ENCODE measurements at places on chromosomes 13 and 19.

- no peak for DNase-seq
Observed at GRCh38 chr13:26548205-26548765, 9.2 kb upstream of the WASF3 start.

- DNase-seq: no peak
Observed at GRCh38 chr13:49454388-49455006, 10.4 kb downstream of the SETDB2 start.

- no peak for DNase-seq
Observed at GRCh38 chr19:38898788-38899446, 501 bp downstream of the SIRT2 start.

DNA sequence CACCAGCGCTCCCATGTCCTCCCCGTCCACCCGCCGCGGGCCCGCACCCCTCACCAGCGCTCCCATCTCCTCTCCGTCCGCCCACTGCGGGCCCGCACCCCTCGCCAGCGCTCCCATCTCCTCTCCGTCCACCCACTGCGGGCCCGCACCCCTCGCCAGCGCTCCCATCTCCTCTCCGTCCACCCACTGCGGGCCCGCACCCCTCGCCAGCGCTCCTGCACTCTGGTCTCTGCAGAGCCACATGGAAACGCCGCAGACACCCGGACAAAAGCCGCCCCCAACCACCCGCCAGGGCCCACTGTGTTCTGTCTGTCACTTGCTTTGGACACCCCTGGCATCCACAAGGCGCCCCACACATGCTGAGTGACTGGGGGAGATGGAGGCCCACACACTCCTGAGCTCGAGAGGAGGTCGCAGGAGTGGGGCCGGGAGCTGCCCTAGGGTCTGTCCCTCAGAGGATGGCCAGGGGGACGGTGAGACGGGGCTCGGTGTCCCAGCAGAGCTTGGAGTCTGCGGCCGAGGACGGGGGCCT lies 7.4 kb downstream of the CFD start:
- no peak for DNase-seq

DNA sequence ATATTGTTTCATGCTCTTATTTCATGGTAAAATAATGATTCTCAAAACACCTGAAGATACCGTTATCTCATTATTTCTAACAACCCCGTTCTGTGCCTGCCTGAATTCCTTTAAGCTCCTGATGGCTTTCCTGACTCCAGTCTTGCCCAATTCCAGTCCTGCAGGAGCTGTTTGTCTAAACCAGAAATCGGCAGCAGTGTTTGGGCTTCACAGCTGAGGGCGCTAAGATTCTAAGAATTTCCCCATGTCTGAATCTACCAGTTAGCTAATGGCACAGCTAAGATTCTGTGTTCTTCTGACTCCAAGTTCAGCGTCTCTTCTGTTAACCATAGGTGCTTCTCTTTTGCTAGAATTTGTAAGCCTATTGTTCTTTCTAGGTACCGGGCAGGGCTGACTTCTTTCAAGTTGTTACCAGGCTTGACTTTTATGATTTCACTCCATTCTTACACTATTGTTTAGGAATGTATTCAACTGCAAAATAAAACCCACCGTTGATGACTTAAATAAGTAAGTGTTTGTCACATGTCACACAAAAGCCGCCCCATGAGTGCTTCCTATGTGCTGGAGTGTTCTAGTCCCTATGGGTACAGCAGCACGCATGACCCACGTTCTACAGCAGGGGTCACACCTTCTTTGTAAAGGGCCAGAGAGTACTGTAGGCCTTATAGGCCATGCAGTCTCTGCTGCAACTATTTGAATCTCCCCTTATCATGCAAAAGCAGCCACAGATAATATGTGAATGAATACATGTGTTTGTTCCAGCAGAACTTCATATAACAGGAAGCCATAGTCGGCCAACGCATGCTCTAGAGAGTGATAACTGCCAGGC lies 168.3 kb upstream of the RNF113B start:
- DNase-seq: no peak

DNA sequence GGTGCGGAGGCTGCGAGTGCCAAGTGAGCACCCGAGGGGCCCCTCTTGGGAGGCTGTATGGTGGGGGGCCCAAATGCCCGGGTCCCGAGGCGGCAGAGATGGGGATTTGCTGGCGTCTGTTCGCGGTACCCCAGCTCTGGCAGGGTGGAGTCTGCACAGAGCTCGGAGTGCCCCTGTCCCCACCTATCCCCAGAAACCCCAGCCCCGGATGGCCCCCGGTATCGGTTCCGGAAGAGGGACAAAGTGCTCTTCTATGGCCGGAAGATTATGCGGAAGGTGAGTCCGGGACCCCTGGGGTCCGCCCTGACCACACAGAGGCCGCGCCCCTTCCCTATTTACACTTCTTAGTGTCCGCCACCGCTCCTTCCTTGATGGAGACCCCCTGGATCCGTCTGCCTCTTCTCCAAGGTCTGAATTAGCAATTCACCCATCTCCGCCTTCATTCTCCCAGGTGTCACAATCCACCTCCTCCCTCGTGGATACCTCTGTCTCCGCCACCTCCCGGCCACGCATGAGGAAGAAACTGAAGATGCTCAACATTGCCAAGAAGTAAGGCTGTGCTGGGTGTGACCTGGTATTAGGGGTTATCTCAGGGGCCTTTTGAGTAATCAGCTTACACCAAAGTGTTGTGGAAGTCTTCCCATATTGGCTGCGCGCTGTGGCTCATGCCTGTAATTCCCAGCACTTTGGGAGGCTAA lies 630 bp downstream of the PNPLA6 start:
- DNase-seq: no peak

DNA sequence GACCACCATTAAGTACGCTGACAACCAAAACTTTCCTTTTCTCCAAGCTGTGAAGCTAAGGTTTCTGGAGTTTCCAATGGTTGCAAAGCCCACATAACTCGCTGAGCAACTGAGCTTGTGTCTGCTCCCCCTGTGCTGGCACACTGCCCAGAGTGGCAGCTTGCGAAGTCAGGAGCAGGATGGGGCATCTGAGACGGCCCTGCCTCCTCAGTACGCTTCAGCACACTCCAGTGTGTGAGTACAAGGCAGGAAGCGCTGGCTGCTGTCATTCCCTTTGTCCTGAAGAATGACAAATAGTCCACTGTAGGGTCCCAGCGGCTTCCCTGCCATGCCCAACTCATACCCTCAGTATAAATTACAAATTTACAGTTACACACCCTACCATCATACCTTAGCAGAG lies 51.5 kb downstream of the SKA3 start:
- no peak for DNase-seq

- DNase-seq: no peak
Observed at GRCh38 chr13:66803013-66803807, 426.9 kb downstream of the PCDH9 start.

GRCh38 chr13:40271271-40271885 lies 395.1 kb downstream of the FOXO1 start:
- DNase-seq: no peak

DNA sequence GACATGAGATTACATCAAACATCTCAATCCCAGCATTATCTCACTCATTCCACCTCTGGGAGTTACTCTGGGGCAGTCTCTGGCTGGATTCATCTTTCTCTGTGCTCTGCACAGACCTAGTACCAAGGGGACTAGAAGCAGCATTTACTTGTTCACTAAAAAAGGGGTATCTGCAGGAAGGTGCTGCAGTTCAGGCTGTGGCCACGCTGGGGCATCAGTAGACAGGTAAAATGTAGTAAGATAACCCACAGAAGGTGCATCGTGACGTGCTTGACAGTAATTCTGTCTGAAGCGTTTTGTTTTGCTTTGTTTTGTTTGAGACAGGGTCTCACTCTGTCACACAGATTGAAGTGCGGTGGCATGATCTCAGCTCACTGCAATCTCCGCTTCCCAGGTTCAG lies 29.3 kb downstream of the ZNF564 start:
- no peak for DNase-seq

DNA sequence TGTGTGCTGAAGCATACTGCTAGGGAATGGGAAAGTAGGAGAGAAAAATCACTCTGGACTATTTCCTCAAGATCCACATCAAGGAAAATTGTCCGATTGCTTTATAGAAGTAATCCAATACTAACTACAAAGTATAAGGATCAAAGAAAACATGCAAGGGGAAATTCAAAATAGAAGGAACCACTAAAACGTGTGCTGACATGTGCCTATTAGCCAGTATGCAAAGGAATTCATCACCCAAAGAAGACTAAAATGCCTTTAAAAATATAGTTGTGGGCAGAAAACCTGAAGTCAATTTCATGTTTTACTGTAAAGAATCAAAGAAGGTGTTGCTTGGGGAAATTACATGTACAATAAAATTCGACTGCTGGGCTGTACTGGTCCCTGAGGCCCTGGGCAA lies 14.3 kb downstream of the DLEU7 start:
- no peak for DNase-seq

- DNase-seq: no peak
Observed at GRCh38 chr19:5536337-5536894, 31.3 kb downstream of the TINCR start.

DNA sequence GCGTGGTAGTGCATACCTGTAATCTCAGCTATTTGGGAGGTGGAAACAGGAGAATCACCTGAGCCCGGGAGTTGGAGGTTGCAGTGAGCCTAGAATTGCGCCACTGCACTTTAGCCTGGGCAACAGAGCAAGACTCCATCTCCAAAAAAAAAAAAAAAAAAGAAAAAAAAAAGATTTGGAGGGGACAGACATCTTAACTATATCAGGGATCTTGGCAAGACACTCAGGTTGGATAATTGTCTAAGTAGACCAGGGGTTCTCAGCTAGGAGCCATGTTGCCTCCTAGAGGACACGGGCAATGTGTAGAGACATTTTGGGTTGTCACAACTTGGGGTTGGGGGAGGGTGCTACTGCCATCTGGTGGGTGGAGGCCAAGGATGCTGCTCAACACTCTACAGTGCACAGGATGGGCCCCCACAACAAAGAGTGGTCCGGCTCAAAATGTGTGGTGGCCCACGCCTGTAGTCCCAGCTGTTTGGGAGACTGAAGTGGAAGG lies 1.9 kb upstream of the ZNF580 start:
- DNase-seq: no peak

DNA sequence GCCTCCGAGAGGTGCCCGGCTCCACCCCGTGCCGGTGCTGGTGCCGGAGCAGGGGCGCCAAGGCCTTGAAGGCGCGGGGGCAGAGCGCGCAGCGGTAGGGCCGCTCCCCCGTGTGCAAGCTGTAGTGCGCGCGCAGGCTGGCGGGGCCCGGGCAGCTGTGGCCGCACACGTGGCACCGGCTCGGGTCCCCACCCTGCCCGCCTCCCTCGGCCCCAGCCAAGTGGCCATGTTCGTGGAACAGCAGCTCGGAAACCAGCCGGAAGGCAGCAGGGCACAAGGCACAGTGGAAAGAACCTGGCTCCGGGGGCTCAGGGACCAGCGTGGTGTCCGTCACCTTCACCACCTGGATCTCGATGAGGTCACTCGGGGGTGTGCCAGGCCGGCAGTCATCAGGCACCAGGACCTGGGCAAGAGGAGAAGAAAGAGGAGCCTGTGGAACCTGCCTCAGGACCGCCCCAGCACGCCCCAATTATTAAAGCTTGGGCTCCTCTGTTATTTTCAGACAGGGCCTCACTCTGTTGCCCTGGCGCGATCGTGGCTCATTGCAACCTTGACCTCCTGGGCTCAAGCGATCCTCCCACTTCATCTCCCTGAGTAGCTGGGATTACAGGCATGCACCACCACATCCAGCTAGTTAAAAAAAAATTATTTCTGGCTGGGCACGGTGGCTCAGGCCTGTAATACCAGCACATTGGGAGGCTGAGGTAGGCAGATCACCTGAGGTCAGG lies 2.0 kb downstream of the ZNF784 start:
- no peak for DNase-seq
